ENCODE measurements at places on chromosomes 7 and 10.

DNA sequence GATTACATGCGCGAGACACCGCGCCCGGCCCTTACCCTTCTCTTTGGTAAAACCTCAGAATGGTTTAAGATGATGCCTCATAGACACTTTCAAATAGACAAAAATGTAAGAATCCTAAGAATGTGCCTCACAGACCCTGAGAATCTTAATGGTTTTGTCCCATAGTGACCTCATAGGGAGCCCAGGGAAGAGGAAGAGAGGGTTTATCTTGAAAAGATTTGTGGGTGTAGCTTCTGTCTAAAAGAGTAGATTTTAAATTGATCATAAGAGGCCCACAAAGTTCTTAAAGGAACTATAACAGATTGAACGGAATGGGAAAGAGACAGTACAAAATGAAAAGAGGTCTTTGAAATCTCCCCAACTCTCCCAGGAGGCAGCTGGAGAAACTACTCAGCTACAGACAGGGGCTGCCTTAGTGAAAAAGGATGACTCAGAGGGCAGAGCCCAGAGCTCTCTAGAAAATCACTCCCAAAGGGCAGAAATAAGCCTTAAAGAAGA is 220.6 kb downstream of the ADRA2A start:
- no peak for DNase-seq

- no peak for DNase-seq
These were observed 21.9 kb downstream of the ARID5B start for GRCh38 chr10:61923210-61923949.

DNA sequence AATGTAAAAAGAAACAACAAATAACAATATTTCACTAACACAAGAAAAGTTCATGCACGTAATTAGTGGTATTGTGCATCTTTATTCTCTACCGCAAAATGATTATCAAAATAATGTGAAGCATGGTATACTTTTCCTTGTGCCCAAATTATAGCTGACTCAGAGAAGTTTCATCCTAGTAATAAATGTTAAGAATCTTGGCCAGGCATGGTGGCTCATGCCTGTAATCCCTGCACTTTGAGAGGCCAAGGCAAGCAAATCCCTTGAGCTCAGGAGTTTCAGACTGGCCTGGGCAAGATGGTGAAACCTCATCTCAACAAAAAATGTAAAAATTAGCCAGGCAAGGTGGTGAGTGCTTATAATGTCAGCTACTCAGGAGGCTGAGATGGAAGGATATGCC is 105.0 kb downstream of the KMT2C start:
- DNase-seq, result no peak

- no peak for DNase-seq
These were observed 39.9 kb downstream of the INPP5A start for GRCh38 chr10:132577350-132578003.

- peak; percentile 46 for DNase-seq
These were observed 1.4 kb upstream of the OSBPL3 start for GRCh38 chr7:24981171-24981951.

DNA sequence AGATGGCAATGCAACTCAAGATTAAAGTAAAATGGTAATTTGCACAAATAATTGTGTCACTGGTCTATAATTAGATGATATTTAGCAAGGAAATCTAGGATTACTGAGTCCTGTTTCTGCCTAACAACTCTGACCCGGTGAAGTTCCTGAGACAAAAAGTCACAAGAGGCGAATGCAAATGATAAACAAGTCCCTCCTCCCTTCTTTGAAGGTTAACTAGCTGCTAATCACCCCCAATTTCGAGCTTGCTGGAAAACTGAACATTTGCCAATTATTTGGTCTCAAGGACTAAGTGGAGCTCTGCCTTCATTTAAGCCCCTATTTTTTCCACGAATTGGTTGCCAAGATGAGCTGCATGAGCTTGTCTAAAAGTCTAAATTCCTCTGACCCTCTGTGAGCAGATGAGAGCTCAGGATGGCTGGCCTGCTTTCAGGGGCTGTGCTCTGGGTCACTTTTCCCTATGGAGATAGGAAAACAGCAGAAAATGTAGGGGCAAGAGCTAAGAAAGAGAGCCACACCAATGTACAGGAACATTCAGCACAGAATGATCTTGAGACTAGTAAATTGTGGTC is 127.3 kb downstream of the MBL2 start:
- DNase-seq, result no peak

- no peak for DNase-seq
These were observed 27.3 kb downstream of the TFAM start for GRCh38 chr10:58412502-58412961.

- peak; percentile 62 for DNase-seq
These were observed 116.1 kb upstream of the ZMIZ1 start for GRCh38 chr10:78952686-78953085.

DNA sequence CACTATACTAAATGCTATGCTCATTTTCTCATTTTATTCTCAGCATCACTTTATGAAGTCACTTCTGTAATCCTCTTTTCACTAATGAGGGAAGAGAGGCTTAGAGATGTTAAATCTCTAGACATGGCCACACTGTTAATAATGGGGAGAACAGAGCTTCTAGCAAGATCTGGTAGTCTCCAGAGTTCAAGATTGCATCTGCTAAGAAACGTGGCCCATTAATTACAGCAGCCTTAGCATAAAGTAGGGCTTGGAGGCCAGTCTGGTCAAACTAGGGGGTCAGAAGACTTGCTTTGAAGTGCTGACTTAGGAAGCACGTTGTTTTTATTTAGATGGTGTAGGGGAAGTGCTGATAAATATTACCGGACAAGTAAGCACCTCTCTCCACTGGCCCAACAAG is 29.3 kb downstream of the ARL4A start:
- no peak for DNase-seq

DNA sequence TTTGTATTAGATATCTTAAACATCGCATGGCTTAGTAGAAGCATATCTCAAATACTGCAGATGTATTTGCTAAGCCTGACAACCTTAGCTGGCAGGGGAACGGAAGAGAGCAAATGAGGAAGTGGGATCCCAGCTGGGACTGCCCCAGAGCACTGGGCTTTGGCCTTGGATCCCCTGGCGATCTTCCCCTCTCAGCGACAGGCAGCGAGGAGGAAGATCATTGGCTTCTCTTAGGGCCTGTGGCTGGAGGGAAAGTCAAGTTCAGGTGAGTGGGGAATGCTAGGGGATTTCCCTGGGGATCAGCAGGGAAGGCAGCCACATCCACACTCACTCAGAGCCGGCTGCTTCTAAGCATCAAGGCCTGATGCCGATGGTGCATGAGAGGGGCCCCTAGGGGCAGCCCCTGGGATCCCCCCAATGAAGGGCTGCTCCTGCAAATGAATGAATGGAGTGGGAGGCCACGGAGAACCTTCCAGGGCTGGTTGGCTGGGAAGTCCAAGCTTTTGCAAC is 42.0 kb downstream of the LYZL2 start:
- DNase-seq, result peak; percentile 54

- DNase-seq, result peak; percentile 23
These were observed 66.6 kb upstream of the ZNF722 start for GRCh38 chr7:63931985-63932577.

- DNase-seq, result no peak
These were observed 35.4 kb downstream of the JMJD1C start for GRCh38 chr10:63430091-63430998.

DNA sequence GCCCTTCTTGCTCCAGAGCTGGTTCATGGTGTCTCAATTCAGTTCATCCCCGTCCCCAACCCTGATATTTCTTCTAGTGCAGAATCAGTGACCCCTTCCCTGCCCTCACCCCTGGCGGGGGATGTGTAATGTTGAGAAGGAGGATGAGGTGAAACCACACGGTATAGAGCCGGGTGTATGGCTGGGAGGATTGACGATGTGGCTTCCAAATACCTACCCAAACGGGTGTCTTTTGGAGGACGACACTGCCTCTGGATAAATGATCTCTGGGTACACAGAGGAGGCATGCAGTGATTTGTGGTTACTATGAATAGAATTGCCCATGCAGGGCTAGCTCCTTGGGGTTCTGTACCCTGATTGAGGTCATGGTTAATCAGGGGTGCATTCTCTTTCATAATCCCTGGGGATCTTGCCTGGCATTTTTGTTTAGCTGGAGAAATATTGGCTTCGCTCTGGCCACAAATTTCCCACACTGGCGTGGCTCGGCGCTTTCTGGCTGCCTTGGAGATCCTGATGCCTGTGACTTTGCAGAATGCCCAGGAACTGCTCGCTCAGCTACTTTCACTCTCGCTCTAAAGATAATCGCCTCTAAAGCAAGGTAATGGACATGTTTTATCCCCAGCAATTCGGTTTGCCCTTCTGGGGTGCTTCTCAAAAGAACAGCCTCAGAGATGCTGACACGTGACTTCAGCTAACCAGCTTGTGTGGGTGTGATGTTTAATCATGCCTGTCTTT is 89.2 kb downstream of the RBM20 start:
- DNase-seq, result no peak

DNA sequence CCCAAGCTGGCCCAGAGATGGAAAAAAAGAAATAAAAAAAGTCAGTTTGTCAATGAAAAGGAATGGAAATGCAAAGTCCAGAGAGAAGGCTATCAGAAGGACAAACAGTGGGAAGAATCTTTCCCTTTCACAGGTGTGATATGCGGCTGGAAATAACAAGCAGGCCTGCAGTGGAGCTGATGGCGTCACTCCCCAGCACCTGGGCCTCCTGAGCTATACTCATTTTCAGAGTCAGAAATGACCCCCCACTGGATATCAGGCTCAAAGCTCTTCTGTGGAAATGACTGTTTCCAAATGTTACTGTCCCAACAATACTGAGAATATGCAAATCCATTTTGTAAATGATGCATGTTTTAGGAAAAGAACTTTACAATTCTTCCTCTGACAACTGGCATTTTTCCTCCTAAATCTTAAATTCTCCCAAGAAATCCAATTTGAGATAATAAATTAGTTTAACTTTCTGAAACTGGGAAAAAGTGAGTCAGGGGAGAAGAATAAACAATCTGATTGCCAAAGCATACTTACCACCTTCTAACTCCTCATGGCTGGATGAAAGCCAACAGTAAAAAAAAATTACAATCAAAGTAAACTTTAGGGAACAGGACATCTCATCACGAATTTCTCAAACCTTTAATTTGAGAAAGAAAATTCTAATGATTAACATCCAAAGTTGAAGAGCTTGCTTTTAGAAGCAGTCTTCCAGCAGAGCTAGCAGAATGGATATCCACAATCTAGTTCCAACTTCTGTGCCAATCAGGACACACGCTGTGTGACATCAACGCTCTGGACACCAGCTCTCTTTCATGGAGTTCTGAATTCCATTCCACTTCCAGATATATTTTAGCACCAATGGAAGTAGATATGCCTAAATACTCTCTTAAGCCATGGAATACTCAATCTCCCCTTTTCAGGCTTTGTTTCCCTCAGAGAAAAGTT is 5.3 kb upstream of the CUZD1 start:
- DNase-seq, result no peak

Data from heart left ventricle (tissue), 16 donors.